Kidney glomerular epithelial cell (primary cell): ENCODE measurements at places on chromosomes 12 and 14.

GRCh38 chr14:23561873-23562821 lies 5.4 kb downstream of the AP1G2 start:
- DNase-seq, result no peak

DNA sequence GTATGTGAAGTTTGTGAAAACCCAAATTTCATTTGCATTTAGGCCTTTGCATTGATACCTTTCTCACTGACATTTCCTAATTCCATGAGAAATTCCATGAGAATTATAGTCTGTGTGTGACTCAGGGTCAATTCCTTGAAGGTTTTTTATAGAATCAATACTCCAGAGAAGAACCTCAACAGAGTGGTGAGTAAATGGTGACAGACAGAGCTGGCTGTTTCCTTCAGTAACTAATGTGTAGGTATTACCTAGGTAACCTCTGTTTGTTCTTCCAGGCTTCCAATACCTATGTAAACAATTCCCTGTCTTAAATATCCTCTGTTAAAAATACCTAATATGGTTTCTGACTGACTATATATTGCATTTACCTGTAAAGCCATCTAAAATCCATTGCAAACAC lies 117.0 kb downstream of the TTC8 start:
- no peak for DNase-seq

GRCh38 chr12:131134523-131135310 lies 181.0 kb downstream of the ADGRD1 start:
- no peak for DNase-seq

- DNase-seq, result no peak
These were observed 530.1 kb downstream of the NRXN3 start for GRCh38 chr14:78700236-78700635.

- DNase-seq, result no peak
These were observed 39.6 kb downstream of the BICD1 start for GRCh38 chr12:32146074-32146873.

DNA sequence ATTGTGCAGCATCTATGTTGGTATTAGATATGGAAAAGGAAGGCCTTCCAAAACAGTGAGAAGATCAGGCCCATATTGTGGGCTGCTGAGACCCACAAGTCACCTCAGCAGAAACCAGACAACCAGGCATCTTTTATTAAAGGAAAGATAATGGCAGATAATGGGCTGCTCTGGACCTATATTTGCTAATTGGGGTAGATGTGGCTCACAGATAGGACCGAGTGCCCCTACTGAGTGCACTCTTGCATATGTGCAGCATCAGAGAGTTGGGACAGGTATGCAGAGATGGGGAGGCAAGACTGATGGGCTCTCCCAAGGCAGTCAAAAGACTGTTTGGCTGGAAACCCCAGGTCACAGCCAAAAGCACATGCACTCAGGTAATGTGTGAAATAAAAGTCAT lies 149.8 kb upstream of the GZMB start:
- no peak for DNase-seq
